DMS153 (cell line): ENCODE measurements at places on chromosomes 5 and 9.

GRCh38 chr5:115471345-115472063, 73.1 kb downstream of the FEM1C start:
- no peak for DNase-seq

DNA sequence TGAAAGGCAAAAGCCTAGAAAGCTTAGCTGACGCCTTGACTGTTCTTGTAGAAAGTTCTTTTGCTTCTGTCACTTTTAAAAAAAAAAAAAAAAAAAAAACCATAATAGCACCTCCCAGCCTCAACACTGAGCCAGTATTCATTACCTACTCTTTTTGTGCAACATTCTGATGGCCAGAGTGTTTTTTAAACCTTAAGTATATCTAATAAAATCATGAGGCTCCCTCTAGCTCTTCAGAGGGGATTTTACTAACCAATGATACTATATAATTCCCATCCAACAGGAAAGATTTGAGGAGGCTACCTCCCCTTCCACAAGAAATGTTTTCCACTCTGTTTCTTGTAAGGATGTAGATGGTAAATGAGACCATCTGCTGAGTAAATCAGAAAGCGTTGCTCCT, 3.9 kb downstream of the BNC2 start:
- no peak for DNase-seq

DNA sequence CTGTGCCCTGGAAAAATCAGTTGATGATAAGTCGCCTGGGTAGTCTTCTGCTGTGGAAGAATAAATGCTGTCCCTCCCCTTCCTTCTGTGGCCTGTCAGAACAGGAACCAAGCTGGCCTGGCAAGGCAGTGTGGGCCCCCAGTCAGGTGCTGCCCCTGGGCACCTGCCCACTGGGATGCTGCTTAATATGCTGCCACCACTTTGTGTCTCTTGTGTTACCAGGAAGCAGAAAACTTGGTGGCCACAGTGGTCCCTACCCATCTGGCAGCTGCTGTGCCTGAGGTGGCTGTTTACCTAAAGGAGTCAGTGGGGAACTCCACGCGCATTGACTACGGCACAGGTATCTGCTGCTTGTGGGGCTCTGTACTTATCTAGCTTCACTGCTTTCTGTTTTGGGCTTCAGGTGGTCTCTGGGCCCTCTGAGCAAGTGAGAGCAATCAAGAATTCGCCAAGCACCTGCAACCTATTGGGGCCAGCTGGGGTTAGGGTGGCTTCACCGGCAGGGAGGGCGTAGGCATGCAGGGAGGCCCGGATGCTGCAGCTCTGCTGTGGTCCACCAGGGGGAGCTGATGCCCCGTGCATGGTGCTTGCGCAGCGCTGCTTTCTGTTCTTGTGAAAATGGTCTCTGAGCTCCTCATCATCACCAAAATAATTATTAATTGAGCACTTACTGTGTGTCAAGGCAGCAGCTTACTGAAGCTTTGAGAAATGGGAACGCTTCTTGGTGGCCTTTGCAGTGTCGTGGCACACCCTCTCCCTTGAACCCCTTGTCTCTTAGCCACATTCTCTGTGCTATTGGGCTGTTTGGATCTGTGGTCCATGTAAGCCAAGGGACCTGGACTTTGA, 20.3 kb downstream of the PTPA start:
- DNase-seq, result peak; percentile 25

GRCh38 chr5:135069895-135070657, 36.0 kb upstream of the PITX1 start:
- no peak for DNase-seq

GRCh38 chr5:58299256-58299655, 160.6 kb downstream of the PLK2 start:
- DNase-seq, result no peak

DNA sequence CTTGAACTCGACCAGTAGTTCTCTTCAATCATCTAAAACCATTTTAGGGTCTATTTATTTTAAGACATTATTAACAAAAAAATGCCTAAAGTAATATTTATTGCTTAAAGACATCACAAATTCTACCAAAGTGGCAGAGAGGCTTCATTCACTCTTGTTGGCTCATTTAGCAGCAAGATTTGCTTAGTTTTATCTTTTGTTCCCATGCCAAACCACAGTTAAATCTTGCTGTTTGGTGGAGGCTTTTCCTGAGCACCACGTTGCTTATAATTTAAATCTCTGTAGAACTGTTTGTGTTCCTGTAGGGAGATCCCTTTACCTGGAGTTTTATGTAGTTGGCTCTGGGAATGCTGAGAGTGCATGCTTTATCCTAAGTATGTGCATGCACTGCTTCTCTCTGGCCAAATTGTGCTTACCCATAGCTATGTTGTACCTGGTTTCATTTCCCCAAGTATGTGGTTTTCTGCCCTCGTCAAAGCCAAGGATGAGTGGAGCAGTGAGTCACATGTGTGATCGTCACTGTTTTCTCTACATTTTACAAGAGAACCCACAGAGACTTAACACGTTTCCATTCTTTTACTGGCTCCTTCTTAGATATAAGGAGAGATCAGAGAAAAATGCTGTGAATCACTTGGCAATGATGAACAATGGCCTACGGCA, 42.1 kb upstream of the MAST4 start:
- no peak for DNase-seq

DNA sequence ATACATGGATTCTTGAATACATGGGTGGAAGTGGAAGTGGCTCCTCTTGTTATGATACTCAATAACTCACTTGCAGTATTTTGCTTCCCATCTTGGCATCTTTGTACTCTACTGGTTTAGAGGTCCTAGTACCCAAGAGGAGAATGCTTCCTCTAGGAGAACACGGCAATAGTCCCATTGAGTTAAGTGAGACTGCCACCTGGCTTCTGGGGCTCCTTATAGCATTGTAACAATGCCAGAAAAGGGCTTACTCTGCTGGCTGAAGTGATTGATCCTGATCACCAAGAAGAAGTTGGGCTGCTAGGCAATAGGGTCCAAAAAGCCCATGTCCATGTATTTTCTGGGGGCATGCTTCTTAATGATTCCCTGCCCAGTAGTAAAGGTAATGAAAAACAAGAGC, 627.6 kb upstream of the SGCD start:
- no peak for DNase-seq

DNA sequence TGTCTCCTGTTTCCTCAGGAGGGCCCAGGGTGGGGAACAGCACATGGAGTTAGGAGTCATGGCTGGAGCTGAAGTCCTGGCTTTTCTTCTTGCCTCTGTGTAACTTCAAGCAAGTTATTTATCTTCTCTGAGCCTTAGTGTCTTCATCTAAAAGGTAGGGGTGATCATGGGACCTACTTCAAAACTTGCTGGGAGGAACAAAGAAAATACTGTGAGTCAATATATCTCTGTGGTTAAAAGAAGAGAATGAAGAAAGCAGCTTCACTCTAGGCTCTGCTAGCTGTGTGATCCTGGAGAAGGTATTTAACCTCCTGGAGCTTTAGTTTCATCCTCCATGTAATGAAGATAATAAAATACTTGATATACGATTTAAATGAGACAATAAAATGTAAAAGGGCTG, 26.5 kb downstream of the AFAP1L1 start:
- no peak for DNase-seq

DNA sequence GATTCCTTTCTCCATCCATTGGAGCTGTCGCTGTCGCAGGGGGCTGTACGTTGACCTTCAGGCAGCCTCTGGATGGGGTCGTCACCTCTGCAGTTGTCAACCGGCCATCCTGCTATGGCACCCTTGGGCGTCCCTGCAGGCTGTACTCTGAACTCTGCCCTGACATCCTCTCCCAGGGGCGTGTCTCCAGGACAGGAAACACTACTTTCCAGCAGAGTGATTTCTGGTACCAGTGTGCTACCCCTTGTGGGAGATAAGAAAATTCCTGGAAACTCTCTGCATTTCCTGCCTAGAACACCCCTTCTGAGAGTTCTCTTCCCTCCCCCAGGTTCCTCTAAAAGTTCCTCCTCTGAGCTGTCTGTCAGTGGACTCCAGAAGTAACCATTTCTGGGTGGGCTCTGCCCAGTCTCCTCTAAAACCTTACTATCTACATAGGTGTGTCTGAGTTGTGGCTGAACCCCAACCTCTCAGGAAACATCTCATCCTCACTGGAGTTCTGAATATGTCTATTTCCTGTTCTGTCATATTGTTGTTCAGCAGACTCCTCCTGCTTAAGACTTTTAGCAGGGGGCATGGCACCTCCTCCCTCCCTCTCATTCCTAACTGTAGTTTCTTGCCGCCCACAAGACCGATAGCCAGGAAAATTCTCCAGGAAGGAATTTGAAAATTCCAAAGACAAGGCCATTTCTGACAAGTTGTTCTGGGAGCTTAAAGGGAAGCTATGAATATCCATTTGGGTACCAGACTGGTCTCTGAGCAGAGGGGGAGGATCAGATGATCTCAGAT, 145.3 kb upstream of the RASEF start:
- DNase-seq, result no peak

DNA sequence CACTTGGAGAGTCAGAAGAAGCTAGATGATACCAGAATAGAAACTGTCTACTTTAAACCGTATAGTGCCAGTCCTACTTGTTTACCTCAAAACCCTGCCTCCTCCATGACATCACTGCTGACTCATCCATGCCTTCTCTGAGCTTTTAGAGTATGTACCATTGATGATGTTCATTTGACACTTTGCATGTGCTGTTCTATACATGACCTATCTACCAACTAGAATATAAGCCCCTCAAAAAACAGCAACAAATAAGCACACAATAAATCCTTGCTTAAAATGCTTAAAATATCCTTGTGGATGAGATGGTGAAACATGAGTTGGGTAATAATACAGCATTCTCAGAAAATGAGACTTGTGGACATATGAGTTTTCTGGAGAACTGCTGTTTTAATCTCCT, 2.6 kb downstream of the CTNNAL1 start:
- peak; percentile 54 for DNase-seq

GRCh38 chr5:96257904-96258303, 175.1 kb downstream of the PCSK1 start:
- DNase-seq, result no peak

DNA sequence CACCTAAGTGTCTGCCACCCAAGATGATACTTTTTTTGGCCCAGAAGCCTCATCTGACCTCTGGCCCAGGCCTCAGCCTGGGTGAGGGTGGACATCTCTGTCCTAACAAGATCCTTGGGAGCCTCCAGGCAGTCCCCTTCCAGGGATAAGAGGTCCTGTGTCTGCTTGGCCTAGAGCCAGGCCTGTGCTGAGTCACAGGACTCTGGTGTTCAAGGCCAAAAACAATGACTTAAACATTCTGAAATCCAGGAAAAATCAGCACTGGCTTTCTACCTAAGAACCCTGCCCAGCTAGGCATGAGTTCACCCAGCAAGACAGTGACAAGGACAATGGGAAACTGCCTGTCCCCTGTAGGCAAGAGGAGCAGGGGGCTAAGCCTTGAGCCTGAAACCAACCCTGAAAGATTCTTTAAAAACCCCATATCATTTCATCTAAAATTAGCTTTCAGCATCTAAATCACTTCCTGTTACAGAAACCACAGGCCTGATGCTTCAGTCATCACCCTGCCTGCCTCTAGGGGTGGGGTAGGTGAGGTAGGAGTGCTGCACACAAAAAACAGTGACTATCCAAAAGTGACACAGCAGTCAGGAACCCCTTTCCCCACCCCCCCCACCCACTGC, 29.9 kb downstream of the CSF2 start:
- no peak for DNase-seq

DNA sequence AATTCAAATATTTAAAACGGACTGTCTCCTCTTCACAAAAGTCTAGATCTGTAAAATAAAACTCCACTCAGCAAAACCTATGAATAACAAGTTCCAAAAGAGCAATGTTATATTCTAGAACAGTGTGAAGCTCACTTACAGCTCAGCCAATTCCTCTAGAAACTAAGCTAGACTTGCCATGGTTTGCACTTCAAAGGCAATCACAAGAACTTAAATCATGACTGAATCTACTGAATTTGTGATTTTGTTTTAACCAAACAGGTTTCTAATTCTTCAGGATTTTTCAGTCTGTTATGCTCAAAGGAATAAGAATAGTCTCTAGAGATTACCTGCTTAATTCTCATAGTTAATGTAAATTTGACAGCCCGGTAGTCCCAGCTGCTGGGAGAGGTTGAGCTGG, 1.4 kb upstream of the PKD2L2 start:
- DNase-seq, result no peak

DNA sequence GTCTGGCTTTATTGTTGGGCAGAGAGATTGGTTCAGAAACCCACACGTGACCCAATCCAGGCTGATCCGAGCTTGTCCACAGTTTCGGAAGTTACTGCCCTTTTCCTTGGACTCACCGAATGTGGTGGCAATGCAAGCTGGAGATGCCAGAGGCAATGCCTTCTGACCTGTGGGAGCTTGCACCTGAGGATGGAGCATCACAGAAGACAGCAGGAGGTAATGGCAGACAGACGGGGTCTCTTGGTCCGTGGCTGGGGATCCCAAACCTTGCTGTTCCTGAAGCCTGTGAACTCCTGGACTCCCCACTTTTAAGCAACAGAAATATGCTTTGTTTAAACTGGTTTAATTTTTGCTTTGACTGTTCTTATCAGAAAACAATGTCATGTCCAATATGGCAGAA, 265.2 kb upstream of the IRX1 start:
- DNase-seq, result no peak

- DNase-seq, result no peak
These were observed 38.7 kb downstream of the SCAMP1 start for GRCh38 chr5:78399116-78399515.

- DNase-seq, result no peak
These were observed 251.6 kb downstream of the KIAA0825 start for GRCh38 chr5:94366811-94367210.

- no peak for DNase-seq
These were observed 509.4 kb upstream of the SEMA6A start for GRCh38 chr5:117084067-117084466.

DNA sequence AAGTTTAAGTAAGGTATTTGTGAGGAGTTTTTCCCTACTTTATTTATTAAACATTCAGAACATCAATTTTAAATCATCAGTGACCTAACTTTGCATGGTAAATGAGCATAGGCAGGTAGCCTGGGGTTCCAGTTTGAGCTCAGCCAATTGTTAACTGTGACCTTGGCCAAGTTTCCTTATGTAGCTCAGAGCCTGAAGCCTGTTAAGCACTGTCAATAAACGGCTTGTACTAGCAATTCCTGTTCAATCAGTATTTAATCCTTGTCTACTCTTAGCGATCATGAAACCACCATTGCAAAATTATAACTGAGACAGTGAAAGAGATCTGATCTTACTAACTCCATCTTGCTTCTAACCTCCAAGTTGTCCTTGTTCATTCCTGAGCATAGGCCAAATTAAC, 4.7 kb upstream of the SOWAHA start:
- no peak for DNase-seq

- DNase-seq, result no peak
These were observed 29.5 kb downstream of the RXRA start for GRCh38 chr9:134355561-134356279.

DNA sequence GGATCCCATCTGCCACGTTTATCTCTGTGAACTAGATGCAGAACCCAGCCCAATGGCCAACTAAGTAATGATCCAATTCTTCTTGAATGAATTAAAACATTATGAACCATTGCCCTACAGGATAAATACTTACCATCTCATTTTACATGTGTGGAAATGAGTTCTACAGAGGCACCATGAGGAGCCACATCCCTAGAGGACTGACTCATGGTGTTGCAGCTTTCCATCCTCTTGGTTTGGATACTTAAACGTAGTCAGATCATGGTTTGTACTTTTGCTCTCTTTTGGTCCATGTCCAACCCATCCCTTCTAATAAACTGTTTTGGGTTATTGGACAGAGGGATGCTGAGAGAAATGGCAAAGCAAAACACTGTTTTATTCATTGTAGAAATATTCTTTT, 484.8 kb downstream of the EBF1 start:
- no peak for DNase-seq
